ENCODE measurements at places on chromosomes 12 and 14. TPM values are rescaled to one million over a fixed set of nuclear protein-coding genes. Genes with fewer than 3 reads are reported as not detected.

DNA sequence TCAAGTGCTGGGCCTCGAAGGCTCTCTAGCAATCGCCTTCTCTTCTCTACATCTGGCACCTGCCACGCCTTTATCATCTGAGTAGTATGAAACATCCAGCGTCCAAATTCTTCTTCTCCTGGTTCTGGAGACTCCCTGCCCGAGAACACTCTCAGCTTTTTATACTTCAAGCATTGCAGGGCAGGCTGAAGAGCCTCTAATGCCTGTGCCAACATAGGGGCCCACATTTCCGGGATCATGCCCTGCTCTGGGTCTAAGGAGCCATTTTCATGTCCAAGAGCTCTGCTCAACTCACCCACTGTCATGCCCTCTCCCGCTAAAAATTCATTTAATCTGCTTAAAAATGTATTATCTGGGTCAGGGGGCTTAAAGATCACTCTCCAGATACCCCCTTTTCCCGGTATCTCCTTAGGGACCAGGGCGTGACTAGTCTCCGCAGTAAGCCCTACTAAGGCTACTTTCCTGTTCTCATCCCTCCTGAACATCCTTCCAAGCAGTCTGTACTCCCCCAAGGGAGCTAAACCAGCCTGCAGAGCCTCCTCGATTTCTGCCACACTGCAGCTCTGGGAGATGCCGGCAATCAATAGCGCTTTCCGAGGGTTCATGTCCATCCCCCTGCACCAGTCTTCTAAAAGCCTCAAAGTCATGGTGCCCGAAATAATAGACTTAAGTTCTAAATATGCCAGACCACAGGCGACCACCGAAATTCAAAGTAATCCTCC lies 940 bp downstream of the MOAP1 start:
- DNase-seq, result no peak
- peak overlapping the region; percentile 88 for H3K4me3 ChIP-seq
- H3K27me3 ChIP-seq, result no peaks in the 10 kb centered on the region
- peaks cover 25% of the 10 kb centered on the region for H3K36me3 ChIP-seq
- H3K4me1 ChIP-seq, result peaks cover 36% of the 10 kb centered on the region
- H3K27ac ChIP-seq, result peak overlapping the region; percentile 78

- DNase-seq, result no peak
- H3K4me1 ChIP-seq, result peaks cover 7% of the 10 kb centered on the region
- H3K27ac ChIP-seq, result no peak overlapping the region
- H3K36me3 ChIP-seq, result peaks cover 27% of the 10 kb centered on the region
- H3K4me3 ChIP-seq, result no peak overlapping the region
These were observed 644 bp upstream of the OS9 start for GRCh38 chr12:57693317-57693658.

DNA sequence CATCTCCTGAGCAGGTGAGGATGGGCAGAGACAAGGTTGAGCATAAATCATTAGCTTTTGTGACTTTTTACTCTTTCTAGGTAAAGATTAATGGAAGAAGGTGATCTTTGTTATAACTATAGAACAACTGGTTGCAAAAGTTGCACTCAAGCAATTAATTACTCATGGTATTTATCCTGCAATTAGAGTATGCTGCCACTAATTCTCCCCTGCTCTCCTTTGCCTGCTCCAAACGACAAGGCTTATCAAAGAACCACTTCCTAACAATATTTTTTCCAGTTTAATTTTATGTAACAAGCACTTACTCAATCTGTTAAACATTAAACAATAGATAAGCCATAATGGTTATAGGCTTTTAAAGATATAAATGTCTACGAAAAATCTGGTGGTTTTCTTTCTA lies 189.9 kb upstream of the PELI2 start:
- no peak overlapping the region for H3K4me3 ChIP-seq
- no peak overlapping the region for H3K27ac ChIP-seq
- no peak for DNase-seq
- no peaks in the 10 kb centered on the region for H3K4me1 ChIP-seq
- peaks cover 8% of the 10 kb centered on the region for H3K27me3 ChIP-seq

DNA sequence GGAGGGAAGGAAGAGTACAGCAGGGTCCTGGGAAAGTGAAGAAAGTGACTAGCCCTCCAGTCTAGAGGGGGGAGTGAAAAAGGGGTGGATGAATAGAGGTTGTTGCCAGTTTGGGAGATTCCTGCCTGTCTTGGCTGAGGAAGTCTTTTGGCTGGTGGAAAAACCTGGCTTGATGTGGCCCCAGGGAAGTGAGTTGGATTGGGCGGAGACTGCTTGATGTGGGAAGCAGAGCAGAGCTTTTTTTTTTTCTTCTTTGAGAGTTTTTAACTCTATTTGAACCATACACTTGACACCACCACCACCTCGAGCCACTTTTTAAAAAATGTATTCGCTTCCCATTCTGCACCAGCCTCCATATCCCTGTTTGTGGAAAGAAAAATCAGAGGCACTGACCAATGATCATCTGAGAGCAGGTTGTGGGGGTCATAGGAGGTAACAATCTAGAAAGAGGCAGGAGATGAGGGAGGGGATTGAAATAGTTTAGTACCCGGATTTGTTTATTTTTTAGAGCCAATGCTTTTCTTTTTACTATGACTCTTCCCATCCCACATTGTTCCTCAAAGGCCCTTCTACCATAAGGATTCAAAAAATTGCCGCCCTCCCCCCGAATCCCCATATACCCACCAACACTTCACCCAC lies 690 bp upstream of the DTX3 start:
- peaks cover 18% of the 10 kb centered on the region for H3K4me1 ChIP-seq
- peak overlapping the region; percentile 77 for H3K4me3 ChIP-seq
- DNase-seq, result no peak

DNA sequence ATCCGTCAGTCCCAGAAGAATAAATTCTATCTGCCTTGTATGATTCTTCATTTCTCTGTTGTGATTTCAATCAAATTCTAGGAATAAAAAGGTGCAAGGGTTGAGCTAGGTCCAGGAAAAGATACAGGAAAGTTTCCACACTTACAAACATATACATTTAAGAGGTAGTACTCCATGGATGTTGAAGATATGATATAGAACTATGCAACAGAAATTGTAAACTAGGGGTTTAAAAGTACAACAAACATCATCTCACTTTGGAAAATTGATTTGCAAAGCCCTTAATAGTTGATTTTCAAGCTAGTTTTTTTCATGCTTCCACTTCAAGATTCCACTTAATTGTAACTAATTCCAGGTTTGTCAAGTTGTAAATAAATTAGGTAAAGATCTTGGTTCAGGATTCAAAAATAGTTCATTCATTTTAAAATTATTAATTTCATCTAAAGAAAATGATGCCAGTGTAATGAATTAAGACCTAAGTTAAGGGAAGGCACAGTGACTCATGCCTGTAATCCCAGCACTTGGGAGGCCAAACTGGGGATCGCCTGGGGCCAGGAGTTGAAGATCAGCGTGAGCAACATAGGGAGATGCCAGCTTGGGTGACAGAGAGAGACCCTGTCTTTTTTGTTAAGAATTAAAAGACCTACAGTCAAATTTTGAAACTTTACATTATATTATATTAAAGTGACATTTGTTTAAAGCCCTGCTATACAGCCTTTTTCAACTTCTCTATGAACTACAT lies at the start of gene OR6C70:
OR6C70 (minus strand) TSS at position 51 of the 742 bp plus-strand sequence; CDS start at position 51, 0 bp downstream.
- H3K4me1 ChIP-seq, result no peaks in the 10 kb centered on the region
- no peak within 1 kb of the TSS for H3K27ac ChIP-seq
- no peak within 1 kb of the TSS for H3K4me3 ChIP-seq
- H3K36me3 ChIP-seq, result no peaks in the 10 kb centered on the region
- no peak for DNase-seq
- peaks cover 13% of the 10 kb centered on the region for H3K27me3 ChIP-seq

- H3K4me3 ChIP-seq, result no peak overlapping the region
- H3K4me1 ChIP-seq, result peaks cover 24% of the 10 kb centered on the region
- peaks cover 28% of the 10 kb centered on the region for H3K27me3 ChIP-seq
These were observed 10.9 kb upstream of the LGMN start for GRCh38 chr14:92759300-92759678.

DNA sequence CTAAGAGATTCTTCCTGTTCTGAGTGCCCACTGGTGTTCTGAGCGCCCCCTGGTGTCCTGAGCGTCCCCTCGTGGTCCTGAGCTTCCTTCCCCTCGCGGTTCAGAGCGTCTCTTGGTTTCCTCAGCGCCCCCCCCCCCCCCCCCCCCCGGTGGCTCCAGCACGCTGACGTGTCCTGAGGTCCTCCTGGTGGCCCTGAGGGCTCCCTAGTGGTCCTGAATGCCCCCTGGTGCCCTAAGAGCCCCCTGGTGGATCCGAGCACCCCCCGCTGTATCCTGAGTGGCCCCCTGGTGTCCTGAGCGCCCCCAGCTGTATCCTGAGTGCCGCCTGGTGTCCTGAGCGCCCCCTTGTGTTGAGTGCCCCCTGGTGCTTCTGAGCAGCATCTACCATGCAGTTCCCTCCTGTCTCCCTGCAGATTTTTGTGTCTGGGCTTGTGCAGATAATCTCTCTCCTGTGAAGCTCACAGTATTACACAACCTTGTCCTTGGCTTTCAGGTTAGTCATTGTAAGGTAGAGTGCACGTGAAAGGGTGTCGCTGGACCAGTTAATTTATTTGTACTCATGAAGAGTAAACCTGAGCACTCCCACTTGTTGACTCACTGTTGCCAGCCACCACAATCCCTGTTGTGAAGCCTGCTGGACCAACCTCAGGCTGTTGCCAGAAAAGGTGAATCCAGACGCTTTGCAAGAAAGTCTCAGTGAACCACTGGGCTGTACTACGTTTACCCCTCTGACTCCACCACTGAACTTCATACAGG lies 1168.4 kb downstream of the TMEM121 start:
- H3K27ac ChIP-seq, result no peak overlapping the region
- DNase-seq, result peak; percentile 61
- H3K36me3 ChIP-seq, result no peaks in the 10 kb centered on the region
- peaks cover 11% of the 10 kb centered on the region for H3K27me3 ChIP-seq
- H3K4me3 ChIP-seq, result peak overlapping the region; percentile 30

- no peaks in the 10 kb centered on the region for H3K4me1 ChIP-seq
- no peak overlapping the region for H3K27ac ChIP-seq
- no peaks in the 10 kb centered on the region for H3K27me3 ChIP-seq
- H3K36me3 ChIP-seq, result no peaks in the 10 kb centered on the region
- H3K4me3 ChIP-seq, result no peak overlapping the region
These were observed 30.4 kb upstream of the VWF start for GRCh38 chr12:6154730-6155459.

- no peak overlapping the region for H3K4me3 ChIP-seq
- no peaks in the 10 kb centered on the region for H3K27me3 ChIP-seq
- no peak overlapping the region for H3K27ac ChIP-seq
These were observed 141.7 kb downstream of the TMEM132C start for GRCh38 chr12:128408669-128409068.

DNA sequence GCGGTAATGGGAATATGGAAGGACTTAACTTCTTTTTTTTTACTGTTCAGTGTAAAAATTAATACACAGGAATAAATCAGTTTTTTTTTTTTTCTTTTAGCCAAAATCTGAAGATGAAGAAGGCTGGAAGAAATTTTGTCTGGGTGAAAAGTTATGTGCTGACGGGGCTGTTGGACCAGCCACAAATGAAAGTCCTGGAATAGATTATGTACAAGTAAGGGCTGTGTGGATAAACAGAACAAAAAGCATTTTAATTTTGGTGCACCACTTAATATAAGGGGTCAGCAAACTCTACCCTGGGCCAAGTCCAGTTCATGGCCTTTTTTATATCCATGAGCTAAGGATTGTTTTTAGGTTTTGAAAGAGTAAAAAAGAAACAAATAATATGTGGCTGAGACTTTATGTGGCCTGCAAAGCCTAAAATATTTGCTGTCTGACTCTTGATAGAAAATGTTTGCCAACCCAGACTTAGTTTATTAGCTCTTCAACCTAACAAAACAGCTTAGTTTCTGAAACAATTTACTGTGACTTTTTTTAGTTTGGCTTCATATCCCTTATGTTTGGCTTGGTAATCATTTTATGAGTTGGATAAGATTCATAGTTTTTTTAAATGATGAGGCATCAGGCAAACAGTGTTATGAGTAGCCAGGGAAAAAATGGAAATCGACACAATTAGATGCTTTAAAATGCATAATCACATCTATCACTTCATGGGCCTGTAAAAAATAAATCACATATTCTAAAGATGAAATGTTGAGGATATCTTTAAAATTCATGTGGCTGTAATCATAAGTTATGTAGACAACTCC lies 8.4 kb downstream of the GEMIN2 start:
- H3K27me3 ChIP-seq, result no peaks in the 10 kb centered on the region
- H3K4me1 ChIP-seq, result peaks cover 5% of the 10 kb centered on the region
- H3K27ac ChIP-seq, result no peak overlapping the region
- H3K36me3 ChIP-seq, result peaks cover 46% of the 10 kb centered on the region
- H3K4me3 ChIP-seq, result no peak overlapping the region

DNA sequence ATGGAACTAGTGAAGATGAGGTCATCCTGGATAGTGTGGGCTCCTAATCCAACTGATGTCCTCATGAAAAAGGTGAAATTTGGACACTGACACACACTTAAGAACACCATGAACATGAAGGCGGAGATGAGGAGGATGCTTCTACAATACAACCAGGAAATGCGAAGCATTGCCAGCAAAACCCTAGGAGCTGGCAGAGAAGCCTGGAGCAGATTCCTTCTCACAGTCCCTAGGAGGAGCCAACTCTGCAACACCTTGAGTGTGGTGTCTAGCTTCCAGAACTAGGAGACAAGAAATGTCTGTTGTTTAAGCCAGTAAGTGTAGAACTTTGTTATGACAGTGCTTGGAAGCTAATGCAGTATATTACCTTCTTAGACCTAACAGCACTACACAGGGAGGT lies 191.9 kb upstream of the PWP1 start:
- peaks cover 5% of the 10 kb centered on the region for H3K36me3 ChIP-seq
- H3K4me1 ChIP-seq, result peaks cover 12% of the 10 kb centered on the region
- no peaks in the 10 kb centered on the region for H3K27me3 ChIP-seq
- DNase-seq, result no peak

DNA sequence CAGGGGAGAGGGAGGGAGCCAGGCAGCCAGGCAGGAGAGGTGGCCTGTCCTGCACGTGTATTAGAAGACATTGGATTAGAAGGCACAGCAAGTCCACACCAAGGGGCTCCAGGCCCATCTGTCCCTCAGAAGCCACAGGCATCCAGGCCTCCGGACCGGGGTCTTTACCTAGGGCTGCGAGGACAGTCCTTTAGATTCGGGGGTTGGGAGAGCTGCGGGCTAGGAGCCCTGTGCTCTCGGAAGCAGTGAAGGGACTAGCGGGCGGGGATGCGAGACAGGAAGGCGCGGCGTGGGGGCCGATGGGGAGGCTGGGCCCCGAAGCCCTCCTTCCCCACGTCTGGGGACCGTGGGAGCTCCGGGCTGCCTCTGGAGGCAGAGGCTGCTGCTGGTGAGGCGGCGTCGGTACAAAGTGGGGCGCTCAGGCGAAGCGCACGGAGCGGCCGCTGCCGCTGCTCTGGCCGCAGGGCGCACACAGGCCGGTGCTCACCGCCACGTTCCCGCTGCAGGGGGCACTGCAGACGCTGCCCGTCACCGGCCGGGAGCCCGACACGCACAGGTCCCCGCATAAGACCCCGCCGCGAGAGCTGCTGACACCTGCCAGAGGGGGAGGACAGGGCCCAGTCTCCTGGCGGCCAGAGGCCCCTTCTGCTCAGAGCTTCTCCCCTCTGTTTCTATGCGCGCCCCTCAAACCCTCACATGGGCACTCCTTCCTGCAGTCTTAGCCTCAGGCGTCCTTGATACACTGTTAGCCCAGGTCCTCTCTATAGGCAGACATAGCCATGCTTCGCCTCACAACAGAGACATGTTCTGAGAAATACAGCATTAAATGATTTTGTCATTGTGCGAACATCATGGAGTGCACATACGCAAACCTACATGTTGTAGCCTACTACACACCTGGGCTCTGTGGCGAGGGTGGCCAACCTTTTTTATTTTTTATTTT lies 17.3 kb downstream of the KRT7 start:
- DNase-seq, result no peak
- peaks cover 17% of the 10 kb centered on the region for H3K36me3 ChIP-seq
- H3K4me1 ChIP-seq, result peaks cover 69% of the 10 kb centered on the region
- no peak overlapping the region for H3K4me3 ChIP-seq
- H3K27ac ChIP-seq, result peak overlapping the region; percentile 10

BCL11B gene
- 82.0 TPM for total RNA-seq

GALNT8 gene
- 2.0 TPM for total RNA-seq

CCDC85C gene
- total RNA-seq, result 11.7 TPM

DPPA3 gene
- total RNA-seq, result not detected

MOK gene
- total RNA-seq, result 0.88 TPM

Measured in activated CD4-positive, alpha-beta memory T cell treated with anti-CD3 and anti-CD28 coated beads, Interleukin-2, amount 10 ng/mL, durations not matched to agents 7 days and 5 days (primary cell).